ENCODE measurements at places on chromosomes 1 and 21.

DNA sequence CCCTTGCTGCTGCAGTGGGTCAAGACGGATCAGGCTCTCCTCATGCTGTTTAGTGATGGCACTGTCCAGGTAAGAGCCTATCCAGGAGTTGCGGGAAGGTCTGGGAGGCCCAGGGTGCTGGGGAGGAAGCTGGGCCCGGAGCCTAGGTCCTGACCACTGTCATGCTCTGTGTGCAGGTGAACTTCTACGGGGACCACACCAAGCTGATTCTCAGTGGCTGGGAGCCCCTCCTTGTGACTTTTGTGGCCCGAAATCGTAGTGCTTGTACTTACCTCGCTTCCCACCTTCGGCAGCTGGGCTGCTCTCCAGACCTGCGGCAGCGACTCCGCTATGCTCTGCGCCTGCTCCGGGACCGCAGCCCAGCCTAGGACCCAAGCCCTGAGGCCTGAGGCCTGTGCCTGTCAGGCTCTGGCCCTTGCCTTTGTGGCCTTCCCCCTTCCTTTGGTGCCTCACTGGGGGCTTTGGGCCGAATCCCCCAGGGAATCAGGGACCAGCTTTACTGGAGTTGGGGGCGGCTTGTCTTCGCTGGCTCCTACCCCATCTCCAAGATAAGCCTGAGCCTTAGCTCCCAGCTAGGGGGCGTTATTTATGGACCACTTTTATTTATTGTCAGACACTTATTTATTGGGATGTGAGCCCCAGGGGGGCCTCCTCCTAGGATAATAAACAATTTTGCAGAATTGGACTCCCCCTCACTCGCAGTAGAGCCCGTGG lies 1.7 kb downstream of the DYNLT4 start:
- DNase-seq: no peak

DNA sequence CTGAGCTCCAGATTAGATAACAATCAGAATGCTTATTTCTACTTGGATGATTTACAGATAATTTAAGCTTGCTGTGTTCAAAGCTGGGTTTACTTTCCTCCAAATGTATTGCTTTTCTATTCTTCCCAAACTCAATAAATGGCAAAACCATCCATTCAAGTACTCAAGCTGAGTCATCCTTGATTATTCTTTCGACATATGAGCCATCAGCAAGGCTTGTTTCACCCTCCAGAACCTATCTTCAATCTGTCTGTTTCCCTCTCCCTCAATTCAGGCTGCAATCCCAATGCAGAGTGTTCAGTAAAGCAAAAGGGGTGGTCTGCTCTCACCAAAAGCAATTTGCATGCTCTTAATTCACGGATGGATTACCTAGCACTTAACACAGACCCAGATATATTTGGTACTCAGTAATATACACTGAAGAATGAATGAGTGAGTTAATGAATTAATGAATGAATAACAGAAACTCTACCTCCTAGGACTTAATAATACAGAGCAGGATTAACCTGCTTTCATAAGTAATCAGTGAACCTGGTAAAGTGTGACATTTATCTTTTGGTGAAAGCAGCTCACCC lies 41.9 kb downstream of the DDR2 start:
- DNase-seq: no peak

DNA sequence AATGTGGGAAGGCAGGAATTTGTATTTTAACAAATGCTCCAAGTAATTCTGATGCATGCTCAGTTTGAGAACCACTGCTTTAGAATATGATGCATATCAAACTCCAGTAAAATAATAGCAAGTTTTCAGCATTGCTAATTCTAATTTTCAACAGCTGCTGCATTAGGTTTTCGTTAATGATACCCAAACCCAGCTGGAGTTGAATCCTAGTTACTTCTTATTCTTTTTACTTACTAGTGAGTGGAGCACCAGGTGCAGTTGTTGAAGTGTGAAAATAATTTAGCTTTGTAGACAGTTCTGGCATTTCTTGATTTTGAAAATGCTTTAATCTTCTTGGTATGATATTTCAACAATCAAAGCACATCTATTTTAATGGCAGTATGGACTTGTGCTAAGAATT lies 138.5 kb downstream of the HS2ST1 start:
- DNase-seq: no peak

- no peak for DNase-seq
Measured at GRCh38 chr1:47992720-47993415, 4.3 kb downstream of the TRABD2B start.

GRCh38 chr1:151003180-151003579 lies 3.5 kb downstream of the MINDY1 start:
- no peak for DNase-seq

DNA sequence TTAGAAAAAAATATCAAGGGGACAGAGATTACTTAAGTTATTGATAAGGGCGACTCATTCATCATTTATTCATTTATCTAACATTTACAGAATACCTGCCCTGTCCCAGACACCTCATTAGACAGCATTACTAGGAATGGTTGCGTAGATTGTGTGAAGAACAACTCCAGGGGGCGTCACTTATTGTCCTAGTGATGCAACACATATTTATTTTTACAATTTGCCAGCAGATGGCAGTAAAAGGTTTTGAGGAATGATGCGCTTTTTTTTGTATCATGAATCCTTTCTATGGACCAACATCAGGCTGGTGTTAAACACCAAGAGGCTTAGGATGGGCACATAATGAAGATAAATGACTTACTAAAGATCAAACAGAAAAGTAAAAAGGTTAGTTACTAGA lies 5.5 kb downstream of the NCAM2 start:
- no peak for DNase-seq

DNA sequence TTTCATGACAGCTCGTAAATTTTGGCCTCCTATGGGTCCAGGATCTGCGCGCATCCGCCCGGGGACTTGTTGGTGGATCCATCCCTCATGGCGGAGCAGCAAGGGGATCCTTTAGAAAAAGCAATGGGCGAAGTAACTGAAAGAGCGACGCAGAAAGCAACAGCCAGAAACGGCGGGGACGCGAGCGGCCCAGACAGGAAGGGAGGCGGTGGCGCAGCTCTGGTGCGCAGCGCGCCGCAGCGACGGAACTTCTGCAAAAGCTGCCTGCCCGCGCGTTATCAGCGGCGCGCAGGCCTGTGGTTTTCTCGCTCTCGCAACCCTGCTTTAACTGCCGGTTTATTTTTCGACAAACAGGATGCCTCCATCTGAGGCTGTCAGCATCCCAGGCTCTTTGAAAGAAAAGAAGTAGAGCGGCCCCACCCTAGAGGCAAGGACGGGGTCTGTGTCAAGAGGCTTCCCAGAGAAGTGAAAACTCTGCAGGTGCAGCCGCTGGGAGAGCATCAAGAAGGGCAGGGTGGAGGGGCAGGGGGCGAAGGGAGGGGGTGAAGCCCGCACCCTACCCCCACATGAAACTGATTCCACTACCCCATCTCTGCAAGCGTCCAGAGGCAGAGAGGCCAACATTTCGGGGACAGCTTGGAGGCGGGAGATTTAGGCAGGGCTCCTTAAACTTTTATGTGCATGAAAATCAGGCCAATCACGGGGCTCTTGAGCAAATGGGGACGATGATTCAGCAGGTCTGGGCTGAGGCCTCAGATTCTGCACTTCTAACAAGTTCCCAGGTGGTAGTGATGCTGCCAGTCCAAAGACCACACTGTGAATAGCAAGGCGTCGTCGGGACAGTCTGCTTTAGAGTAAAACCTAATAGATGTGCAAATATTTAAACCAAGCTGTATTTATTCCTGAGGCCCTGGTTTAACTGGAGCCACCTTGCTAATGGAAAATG lies 22.2 kb downstream of the RUNX1 start:
- DNase-seq: no peak

- no peak for DNase-seq
Measured at GRCh38 chr1:33088119-33088906, 7.4 kb downstream of the AZIN2 start.

- no peak for DNase-seq
Measured at GRCh38 chr1:44460107-44460882, 55.2 kb downstream of the RNF220 start.

GRCh38 chr1:227759341-227760300 lies 24.4 kb downstream of the SNAP47 start:
- peak; percentile 94 for DNase-seq

GRCh38 chr21:22754746-22755145 lies 1756.5 kb downstream of the NCAM2 start:
- no peak for DNase-seq

DNA sequence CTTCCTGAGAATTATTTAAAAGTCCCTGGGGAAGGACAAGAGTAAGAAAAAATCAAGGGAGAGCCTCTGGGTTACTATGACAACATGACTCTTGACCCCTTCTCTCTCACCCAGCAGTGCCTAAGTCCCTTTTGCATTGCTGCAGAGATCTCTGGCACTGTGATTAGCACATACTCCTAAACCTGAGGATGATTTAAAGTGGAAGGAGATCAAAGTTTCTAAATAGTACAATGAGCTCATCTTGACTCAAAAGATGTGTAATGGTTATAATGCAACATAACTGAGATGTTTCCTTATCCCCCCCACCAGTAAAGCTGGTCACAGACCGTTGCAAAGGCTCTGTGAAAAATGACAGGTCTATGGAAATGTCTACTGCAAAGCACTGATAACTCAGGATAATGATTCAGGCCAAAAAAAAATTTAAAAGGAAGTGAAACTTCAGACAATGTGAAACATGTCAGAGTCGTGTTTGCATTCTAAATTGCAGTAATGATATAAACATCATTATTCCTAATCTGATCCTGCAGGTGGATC lies 519.2 kb downstream of the KIF26B start:
- DNase-seq: no peak

- DNase-seq: no peak
Measured at GRCh38 chr1:8714173-8714572, 103.3 kb downstream of the RERE start.

DNA sequence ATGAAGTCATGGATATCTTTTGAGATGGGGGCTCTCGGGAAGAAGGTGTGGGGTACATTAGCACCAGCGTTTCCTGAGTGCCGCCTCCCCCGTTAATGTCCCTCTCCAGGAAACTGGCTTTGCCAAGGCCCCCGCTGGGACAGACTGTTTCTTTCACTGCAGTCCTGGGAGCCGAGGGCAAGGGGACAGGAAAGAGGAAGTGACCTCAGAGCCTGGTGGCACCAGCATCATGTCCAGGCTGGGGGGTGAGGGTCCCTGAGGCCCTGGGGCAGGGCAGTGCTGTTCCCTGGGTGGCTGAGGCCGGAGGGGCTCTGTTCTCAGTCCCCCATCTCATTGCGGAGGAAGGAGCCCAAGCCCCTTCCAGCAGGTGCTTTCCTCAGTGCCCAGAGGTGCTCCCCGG lies 5.8 kb downstream of the PFKL start:
- DNase-seq: no peak

DNA sequence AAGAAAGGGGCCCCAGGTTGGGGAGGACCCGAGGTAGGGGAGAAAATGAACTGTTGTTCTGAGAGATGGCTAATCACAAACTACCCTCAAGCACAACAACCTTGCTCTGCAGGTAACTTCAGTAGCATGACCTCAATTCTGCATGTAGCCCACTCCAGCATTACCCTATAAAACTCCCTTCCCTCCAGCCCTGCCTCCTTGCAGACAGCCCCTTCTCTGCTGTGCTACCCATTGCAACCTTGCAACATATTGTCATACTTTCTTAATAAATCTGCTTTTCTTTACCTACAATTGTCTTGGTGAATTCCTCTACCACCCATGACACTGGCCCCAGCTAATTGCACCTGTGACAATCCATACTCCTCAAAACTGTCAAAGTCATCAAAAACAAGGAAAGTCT lies 428.9 kb downstream of the MATN1 start:
- DNase-seq: no peak

DNA sequence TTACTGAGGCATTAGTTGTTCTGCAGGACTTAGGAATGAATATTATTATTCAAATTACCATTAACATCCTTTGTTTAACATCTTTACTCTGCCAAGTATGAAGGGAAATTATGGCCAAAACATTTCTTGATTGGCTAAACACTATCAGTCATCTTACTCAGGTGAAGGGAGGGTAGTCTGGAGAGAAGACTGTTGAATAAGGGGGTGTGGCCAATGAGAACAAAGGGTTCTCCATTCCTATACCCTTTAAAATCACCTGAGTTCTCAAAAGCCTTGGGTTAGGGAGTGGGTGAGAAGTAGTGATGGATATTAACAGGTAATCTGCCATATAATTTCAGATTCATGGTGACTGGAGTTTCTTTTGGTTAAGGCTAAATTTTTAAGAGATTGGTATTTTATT lies 19.3 kb downstream of the CRYZL1 start:
- no peak for DNase-seq

- DNase-seq: no peak
Measured at GRCh38 chr1:202252271-202252670, 58.7 kb downstream of the LGR6 start.

GRCh38 chr1:38667626-38668025 lies 191.9 kb downstream of the RRAGC start:
- DNase-seq: no peak

DNA sequence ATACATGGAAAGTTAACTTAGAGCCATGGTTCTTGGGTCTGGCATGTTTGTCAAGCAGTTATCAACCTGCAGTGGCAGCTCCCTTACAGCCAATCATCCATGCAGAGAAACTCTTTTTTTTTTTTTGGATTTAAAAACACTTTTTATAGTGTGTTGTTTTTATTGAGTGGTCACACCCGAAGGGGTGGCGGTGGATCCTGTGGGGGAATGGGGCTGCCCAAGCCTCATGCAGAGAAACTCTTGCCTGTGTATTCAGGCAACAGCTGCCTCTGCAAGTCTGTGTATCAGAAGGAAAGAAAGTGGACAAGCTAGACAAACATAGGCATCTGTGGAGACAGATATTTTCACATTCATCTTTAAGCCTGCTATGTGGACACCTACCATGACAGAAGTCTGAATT lies 104.8 kb downstream of the GLUL start:
- DNase-seq: no peak

- no peak for DNase-seq
Measured at GRCh38 chr1:29426701-29427279, 190.5 kb downstream of the PTPRU start.

GRCh38 chr1:20626524-20626923 lies 6.7 kb upstream of the PINK1 start:
- no peak for DNase-seq

DNA sequence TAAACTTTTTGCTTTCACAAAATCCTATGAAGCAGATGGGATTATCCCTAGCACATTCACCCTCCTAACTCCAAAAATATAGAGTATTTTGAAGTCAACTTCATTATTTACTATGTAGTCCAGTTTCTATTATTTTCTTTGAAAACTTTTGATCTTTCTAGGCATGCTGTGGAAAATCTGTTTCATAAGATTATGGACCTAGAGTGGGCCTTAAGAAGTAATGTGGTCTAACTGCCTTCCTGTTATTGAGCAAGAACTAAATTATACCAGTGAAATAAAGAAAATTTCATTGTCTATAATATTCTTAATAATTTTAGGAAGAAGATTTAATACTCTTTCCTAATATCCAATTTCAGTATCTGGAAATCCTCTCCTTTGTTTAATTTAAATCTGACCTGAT lies 58.1 kb downstream of the PRKACB start:
- DNase-seq: no peak

DNA sequence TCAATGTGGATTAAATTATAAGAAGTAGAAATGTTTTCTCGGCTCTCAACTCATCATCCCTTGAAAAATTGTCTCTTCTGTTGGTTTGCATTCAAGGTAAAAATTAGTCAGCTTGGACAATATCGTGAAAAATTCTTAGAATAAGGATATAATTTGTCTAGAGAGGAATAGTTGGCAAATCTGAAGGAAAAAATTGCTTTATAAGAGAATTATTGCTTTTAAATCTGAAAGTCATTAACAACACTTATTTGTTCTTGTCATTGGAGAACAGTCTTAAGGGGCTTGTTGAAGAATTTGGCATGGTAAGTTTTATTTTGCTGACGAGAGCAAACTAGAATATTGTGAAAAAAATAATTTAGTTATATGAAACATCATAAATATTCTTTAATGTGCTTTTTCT lies 26.4 kb downstream of the ANGPTL1 start:
- DNase-seq: no peak

GRCh38 chr1:159924791-159925718 lies at the start of gene TAGLN2:
TAGLN2 (minus strand) TSS chr1:159925507; CDS start chr1:159920509, 4,998 bp downstream.
- peak; percentile 65 for DNase-seq

Measured in amniotic stem cell (primary cell).